ENCODE measurements at places on chromosomes 11 and 22.

DNA sequence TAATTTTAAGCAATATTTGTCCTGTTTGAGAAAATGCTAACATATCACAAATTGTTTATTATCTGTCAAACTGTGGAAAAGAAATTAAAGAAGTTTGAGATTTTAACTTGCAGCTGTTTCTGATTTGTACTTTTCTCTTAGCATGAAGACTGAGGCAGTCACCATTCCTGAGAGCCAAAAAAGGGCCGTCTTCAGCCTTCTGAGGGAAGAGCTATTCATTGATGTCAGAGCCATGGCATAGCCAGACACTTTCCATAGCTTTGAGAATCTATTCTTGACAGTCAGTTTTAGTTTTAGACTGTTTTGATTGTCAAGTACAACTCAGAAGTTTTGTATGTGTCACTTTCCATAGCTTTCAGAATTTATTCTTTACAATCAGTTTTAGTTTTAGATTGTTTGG lies 32.1 kb downstream of the YAP1 start:
- DNase-seq: no peak

- no peak for DNase-seq
These were observed 147.4 kb upstream of the SNX19 start for GRCh38 chr11:131063638-131064037.

DNA sequence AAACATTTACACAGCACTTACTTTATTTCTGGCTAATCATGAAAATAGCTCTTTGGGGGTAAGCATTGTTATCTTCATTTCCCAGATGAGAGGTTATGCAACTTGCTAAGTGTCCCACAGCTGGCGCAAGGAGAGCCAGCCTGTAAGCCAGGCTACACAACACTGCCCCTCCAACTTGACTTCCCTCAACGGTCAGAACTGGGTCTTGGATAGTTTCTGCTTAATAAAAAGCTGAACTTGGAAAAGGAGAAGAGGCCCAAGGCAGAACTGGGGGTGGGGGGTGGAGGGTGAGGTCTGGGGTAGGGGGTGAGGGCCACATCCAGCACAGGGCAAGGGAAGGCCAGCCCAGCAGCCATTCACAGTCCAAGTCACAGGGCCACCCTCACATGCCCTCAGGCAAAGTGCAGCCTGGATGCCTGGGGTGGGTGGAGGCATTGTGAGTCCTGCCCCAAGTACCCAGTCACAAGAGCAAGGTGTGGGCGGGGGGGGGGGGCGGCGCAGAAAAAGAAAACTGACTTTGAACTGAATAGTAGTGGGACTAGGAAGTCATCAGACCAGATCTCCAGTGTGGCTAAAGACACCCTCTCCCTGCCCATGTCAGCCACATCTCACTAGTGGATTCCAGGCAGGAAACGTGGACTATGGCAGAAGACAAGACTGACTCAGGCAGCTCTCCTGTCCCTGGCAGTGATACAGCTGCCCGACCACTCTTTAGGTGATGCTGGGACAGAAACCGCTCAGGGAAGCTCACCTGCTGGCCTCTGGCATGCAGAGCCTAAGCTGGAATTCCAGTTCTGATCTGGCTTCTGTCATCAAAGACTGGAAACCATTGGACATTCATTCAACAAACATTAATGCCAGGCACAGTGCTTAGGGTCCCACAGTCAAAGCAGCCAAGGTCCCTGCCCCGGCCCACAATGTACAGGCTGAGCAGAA lies 52.4 kb downstream of the PACSIN2 start:
- DNase-seq: no peak

- DNase-seq: no peak
These were observed 451 bp downstream of the CDC45 start for GRCh38 chr22:19480173-19480568.

GRCh38 chr11:67197606-67198005 lies 68.7 kb upstream of the GRK2 start:
- no peak for DNase-seq

- DNase-seq: peak; percentile 88
These were observed 3.7 kb upstream of the NEAT1 start for GRCh38 chr11:65418681-65419459.

DNA sequence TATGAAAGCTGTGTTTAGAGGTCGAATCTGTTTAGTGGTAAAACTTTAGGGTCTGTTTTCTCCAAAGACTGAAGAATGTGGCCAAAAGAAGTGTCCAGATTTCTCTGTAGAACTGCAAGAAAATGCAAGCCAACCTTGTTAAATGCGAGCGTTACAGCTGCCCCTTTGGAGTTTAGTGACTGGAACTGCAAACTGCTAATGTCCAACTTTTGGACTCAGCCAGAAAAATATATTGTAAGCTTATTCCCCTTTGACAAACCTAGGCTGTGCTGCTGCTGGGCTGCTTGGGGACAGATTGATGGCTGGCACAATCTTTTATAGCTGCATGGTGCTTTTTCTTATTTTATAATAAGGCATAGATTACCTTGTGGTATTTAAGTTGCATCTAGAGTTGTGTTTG lies 3.9 kb downstream of the TEAD1 start:
- DNase-seq: no peak

Measured in AG09309 (cell line).